Activated naive CD8-positive, alpha-beta T cell treated with anti-CD3 and anti-CD28 coated beads, Interleukin-2, amount 50 U/mL, for 24 hours (primary cell): ENCODE measurements at places on chromosomes 4 and X.

DNA sequence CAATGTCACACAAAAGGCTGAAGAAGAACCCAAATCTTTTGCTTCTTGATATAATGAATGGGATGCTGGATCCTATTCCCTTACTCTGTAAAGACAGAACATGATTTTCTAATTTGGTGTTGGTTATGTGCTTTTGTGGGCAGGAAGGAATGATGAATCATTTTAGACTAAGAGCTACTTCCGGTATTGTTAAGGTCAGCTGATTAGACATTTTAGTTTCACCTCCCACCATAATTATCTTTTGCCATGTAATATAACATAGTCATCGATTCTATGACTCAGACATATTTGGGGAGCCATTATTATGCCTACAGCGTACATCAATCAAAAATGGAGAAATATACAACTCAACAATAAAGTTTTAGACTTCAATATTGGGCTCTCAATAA, 265.3 kb downstream of the ZNF674 start:
- no peak for DNase-seq

GRCh38 chr4:137075586-137075985, 456.7 kb downstream of the PCDH18 start:
- DNase-seq = no peak

GRCh38 chrX:109735202-109735744, 2.2 kb upstream of the ACSL4 start:
- no peak for DNase-seq

GRCh38 chr4:64882311-64883086, 473.2 kb upstream of the TECRL start:
- DNase-seq = no peak

DNA sequence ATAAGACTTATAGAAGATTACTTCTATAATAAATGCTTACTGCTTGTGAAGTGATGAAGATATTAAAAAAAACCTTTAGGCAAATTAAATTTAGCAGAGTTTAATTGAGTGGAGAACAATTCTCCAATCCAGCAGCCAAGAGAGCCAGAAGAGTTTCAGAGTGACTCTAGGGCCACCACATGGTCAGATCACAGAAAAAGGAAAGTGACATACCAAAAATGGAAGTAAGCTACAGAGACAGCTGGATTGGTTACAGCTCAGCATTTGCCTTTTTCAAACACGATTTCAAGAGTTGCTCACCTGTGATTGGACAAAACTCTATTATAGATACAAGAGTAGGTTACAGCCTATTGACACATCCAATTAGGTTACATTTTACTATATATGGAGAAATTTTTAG, 79.0 kb upstream of the TRAM1L1 start:
- DNase-seq = no peak

GRCh38 chr4:113316879-113317278, 267.4 kb downstream of the ANK2 start:
- DNase-seq = peak; percentile 3

GRCh38 chrX:110847334-110847733, 51.7 kb upstream of the CHRDL1 start:
- DNase-seq = no peak

DNA sequence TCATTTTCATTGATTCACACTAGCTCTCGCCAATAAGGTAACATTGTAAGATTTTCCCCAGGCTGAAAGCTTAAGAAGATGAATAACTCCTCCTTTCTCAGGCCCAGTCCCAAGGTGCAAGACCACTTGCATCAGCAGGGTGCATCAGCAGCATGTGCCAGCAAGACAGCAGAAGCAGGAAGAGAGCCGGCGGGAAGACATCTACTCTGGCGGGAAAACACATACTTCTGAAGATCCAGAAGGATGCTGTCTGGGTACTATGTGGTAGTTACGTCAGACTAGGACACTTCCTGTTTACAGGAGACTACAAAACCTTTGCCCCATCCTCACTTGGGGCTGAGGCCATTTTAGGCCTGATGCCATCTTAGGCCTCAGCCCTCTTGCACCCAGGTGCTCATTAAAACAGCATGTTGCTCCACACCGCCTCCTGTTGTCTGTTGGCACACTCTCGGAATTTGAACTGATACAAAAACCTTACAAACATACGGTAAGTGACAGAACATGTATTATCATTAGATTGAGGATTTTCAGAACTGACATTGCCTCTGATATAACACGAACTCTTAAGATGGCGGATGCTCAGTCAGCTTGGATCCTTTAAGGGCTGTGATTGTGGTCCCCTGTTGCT, 886.5 kb upstream of the EPHA5 start:
- no peak for DNase-seq

DNA sequence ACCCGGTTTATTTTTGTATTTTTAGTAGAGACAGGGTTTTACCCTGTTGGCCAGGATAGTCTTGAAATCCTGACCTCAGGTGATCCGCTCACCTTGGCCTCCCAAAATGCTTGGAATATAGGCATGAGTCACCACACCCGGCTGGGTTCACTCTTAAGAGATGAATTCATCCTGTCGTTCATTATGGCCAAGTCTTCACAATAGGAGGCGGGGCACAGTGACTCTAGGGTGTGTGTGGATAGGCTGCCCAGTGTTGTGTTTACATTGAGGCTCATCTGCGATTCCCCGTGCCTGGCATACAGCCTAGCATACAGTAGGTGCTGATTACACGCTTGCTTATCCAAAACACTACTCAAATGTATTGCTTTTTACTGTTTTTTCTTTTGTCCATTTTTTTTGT, 41.3 kb upstream of the IGFBP7 start:
- no peak for DNase-seq

DNA sequence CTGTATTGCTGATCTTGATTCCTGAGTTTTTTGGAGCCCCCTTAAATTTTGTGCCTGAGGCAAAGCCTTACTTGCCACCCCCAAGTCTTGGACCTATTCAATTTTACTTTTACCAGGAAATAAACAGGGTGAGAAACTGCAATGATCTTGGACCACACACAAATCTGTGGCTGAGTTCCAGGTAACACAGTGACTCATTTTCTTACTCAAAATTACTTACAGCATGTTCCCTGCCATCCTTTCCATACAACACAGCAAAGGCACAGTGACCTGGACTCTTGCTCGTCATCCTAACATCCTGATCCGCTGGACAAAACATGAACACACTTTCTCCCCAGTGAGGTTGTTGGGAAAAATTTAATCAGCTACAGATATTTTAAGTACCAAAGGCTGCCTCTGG, 60.7 kb upstream of the S100G start:
- DNase-seq = no peak

GRCh38 chr4:7864685-7865084, 75.0 kb downstream of the AFAP1 start:
- DNase-seq = no peak

DNA sequence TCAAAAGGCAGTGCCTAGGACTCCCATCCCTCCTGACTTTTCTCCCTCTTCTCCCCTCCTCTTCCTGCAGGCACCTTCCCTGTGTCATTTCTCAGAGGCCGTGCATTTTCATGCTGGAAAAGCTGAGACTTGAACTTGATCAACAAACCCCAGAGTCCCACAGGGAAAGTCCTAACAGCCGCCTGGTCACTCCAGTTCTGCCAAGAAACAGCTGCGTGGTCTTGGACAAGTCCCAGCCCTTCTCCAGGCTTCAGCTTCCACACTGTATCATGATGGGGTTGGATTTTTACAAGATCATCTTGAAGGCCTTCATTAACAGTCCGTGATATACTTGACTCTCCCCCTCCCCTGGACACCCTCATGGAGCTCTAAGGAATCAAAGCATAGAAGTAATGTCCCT, 366.0 kb downstream of the BCOR start:
- no peak for DNase-seq

- DNase-seq = peak; percentile 19
Observed at GRCh38 chr4:3250956-3251690, 2.2 kb downstream of the MSANTD1 start.

DNA sequence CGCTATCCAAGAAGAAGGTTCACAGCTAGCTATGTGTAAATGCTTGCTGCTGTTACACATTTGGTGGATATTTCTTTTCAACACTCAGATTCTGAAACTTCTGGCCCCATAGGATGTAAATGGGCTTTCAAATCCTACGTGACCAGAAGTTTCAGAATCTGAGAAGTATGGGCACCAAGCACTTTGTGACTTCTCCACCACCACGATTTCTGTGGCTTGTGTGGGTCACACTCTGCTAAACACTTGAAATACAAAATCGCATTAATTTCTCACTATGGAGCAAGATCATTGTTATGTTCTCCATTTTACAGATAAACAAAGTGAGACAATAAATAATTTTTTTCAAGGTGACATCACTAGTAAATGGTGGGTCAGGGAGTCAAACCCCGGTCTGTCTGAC, 259.4 kb upstream of the JADE1 start:
- DNase-seq = no peak

DNA sequence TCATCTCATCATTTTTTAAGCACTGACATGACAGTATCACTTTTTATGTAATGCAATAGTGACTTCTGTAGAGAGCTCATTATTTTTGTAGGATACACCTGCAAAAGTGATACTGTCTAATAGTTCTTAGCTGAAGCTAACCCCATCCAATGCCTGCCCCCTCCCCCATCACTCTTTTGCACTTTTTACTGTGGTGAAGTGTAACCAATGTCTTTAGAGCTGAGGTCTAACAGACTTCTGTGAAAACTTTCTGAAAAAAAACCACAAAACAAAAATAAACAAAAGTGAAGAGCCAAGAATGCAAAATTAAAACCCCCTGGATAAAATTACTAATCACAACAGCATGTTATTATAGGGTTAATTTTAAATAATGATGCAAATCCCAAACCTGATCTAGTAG, 301.1 kb downstream of the ANK2 start:
- no peak for DNase-seq

- DNase-seq = no peak
Observed at GRCh38 chrX:119455264-119455663, 13.0 kb upstream of the SLC25A5 start.

- no peak for DNase-seq
Observed at GRCh38 chr4:189128341-189128740, 812.3 kb upstream of the FRG1 start.

DNA sequence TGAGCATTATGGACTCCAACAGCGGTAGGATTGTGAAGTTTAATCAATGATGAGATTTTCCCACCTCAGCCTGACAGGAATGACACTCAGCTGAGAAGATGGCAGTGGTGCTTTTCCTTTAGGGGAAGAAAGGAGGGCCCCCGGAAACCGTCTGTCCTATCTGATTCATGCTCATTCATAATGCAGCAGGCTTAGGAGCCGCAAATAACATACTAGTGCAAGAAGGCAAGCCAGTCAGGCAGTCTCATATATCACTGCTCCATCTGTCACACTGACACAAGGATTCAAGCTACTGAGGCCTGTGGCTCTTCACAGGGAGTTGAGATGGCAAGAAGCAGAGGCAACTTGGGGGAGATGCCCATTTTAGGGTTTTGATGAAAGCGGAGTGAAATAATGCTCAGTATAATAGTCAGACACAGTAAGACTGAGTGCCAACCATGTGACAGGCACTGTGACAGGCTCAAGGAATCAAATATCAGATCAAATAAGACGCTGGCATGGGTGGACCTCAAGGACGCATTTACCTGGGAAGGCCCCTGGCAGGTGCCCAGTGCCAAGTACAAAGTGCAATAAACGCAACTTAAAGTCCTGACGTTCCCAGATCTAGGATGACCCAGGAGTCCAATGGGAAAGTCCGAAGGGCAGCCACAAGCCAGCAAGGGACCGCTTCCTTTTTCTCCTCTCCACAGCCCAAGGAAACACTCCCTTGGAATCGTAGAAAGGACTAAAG, 63.4 kb downstream of the FHDC1 start:
- DNase-seq = no peak

DNA sequence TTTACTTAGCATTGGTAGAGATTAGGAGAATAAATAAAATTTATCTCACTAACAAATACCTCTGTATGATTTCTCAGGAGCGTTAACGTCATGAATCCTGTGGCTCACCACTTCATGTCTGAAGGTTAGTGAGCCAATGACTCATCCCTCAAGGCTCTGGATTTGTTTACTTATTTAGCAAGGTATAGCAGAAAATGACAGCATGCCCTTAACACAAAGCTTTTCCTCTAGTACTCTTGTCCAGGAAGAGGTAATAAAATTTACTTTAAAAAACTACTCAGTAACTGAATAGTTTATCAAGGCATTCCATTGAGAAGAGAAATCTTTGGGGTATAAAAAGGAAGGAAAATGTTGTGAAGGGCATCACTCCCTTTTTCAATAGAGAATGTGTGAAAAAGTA, 823.8 kb downstream of the CCSER1 start:
- DNase-seq = no peak

- no peak for DNase-seq
Observed at GRCh38 chr4:22174640-22175039, 226.1 kb upstream of the KCNIP4 start.

- no peak for DNase-seq
Observed at GRCh38 chr4:167221084-167221483, 13.2 kb downstream of the SPOCK3 start.

GRCh38 chrX:139429913-139430312, 100.6 kb upstream of the F9 start:
- no peak for DNase-seq

DNA sequence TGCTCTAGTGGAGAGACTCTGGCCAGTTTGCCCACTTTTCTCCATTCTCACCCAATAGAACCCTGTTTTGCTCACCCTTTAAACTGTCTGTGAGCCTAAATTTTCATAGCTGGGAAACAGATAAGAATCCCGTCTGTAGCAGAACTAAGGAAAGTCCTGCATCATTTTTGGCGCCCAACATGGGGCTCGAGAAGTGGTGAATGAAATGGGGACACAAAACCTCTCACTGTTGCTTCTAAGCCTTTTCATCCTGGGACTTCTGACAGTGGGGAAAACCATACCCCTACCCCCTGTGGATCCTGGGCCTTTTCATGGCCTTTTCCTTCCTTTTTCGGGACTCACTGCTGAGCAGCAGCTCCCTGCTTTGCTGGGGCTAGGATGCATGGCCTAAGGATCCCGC, 189.9 kb downstream of the INPP4B start:
- DNase-seq = peak; percentile 40

DNA sequence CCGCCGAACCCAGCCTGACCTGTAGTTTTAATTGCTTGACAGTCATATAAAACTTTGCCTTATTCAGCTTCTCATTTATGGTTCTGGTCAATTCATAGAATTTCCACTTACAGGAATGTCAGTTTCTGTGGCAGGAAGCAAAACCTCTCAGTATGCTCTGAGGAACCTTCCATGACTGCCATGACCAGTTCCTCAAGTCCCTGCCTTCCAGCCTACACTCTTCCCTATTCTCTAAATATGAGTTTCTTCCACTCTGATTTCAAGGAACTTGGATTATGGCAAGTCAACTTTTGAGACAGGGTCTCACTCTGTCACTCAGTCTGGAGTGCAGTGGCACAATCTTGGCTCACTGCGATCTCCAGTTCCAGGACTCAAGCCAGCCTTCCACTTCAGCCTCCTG, 26.0 kb upstream of the NSUN7 start:
- DNase-seq = no peak

DNA sequence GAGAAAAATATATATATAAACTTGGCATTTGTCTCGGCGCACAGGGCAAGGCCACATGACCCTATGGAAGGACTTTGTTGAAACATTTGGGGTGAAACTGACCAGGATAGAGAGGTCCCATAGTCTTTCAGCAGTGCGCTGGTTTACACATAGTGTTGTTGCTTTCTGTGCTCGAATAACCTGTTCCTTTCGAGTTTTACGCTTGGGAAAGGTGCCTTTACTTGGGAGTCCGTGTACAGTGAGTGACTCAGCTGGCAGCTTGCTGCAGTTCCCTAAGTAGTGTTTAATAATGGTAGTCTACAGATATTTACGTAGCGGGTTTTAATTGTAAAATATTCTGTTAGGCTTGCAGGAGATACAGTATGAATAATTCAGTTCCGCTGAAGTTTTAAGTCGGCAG, 578 bp downstream of the APOOL start:
- DNase-seq = no peak
